ENCODE measurements at places on chromosomes 6 and 20.

GRCh38 chr20:50659975-50660670 lies 31.2 kb downstream of the RIPOR3 start:
- DNase-seq: no peak

GRCh38 chr20:47857569-47858464 lies 72.5 kb upstream of the SULF2 start:
- no peak for DNase-seq

GRCh38 chr6:82861121-82861520 lies 204.5 kb downstream of the UBE3D start:
- no peak for DNase-seq

DNA sequence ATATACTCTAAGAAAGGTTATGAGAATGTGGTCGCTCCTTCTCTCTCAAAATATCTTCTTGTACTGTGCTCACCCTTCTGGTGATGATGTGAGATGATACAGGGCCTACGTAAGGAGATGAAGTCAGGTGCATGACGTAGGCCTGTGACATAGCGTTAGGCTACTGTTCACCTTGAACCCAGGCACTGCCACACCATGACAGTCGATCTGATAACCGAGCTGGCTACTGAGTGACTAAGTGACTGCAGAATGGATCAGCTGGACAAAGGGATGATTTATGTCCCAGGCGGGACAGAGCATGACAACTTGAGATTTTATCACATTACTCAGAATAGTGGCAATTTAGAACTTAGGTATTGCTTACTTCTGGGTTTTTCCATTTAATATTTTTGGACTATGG lies 11.2 kb downstream of the SLC24A3 start:
- DNase-seq: no peak

- DNase-seq: no peak
Measured at GRCh38 chr6:148423133-148423532, 80.5 kb downstream of the SASH1 start.

GRCh38 chr6:125792172-125792571 lies 1.4 kb downstream of the NCOA7 start:
- no peak for DNase-seq

GRCh38 chr6:57222743-57223077 lies 603 bp upstream of the RAB23 start:
- DNase-seq: no peak

DNA sequence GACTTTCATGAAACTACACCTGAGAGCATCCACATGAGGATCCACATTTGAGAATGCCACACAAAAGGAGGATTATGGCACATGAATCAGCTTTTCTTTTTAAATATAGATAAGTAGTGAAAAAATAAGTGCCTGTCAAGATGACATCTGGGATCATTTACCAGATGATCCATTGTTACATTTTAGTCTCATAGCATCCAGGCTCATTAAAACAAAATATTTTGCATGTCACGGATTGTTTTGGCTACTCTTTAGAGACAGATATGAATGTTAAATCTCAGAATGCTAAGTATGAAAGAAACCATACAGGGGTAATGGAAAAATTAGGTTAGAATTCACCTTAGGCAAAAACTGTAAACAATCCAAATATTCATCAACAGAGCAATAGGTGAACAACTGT lies 66.7 kb downstream of the MYO6 start:
- DNase-seq: no peak

- DNase-seq: no peak
Measured at GRCh38 chr20:4169360-4170190, 154.2 kb upstream of the RNF24 start.

GRCh38 chr6:10030942-10031537 lies 383.8 kb downstream of the TFAP2A start:
- DNase-seq: no peak

All from T-helper 17 cell (primary cell).